ENCODE measurements at places on chromosomes 6 and 20. TPM values are rescaled to one million over a fixed set of nuclear protein-coding genes. Genes with fewer than 3 reads are reported as not detected.

Gene FOXA2
- not detected for total RNA-seq

Gene HSPA1A
- total RNA-seq = 173 TPM

- H3K27me3 ChIP-seq = no peaks in the 10 kb centered on the region
- H3K4me3 ChIP-seq = no peak overlapping the region
- no peaks in the 10 kb centered on the region for H3K36me3 ChIP-seq
Observed at GRCh38 chr6:161584051-161584450, 310.2 kb upstream of the AGPAT4 start.

DNA sequence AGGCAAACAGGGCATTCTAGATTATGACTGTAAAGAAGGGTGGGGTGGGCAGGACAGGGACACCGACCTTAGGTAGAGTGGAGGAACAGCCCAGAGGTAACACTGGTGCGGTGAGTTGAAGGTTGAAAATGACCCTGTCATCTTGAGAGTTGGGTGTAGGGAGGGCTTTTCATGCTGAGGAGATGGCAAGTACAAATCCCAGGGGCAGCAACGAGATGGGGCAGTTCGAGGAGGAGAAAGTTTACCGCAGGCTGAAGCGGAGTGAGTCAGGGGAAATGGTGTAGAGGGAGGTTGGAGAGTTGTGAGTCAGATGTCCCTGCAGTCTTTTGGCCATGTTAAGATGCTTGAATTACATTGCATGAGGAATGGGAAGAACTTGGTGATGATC, 101.1 kb downstream of the HIVEP1 start:
- H3K4me3 ChIP-seq = peak overlapping the region; percentile 13
- no peaks in the 10 kb centered on the region for H3K27me3 ChIP-seq
- peak overlapping the region; percentile 62 for H3K27ac ChIP-seq
- no peak for DNase-seq
- H3K4me1 ChIP-seq = peaks cover 63% of the 10 kb centered on the region

- H3K4me3 ChIP-seq = no peak overlapping the region
- peaks cover 13% of the 10 kb centered on the region for H3K4me1 ChIP-seq
- peak overlapping the region; percentile 3 for H3K27ac ChIP-seq
- no peaks in the 10 kb centered on the region for H3K27me3 ChIP-seq
Observed at GRCh38 chr6:41997456-41997855, 52.9 kb upstream of the TAF8 start.

All from activated T-helper 1 cell treated with anti-CD3 and anti-CD28 coated beads, Interleukin-12 subunit alpha, Interleukin-12 subunit beta, Interleukin-2, Interleukin-4 antibody, amounts not matched to agents 30 ng/mL and 10 ng/mL and 1 ng/mL, durations not matched to agents 14 hours and 24 hours and 36 hours (primary cell).